ENCODE measurements at places on chromosomes 1 and 21.

DNA sequence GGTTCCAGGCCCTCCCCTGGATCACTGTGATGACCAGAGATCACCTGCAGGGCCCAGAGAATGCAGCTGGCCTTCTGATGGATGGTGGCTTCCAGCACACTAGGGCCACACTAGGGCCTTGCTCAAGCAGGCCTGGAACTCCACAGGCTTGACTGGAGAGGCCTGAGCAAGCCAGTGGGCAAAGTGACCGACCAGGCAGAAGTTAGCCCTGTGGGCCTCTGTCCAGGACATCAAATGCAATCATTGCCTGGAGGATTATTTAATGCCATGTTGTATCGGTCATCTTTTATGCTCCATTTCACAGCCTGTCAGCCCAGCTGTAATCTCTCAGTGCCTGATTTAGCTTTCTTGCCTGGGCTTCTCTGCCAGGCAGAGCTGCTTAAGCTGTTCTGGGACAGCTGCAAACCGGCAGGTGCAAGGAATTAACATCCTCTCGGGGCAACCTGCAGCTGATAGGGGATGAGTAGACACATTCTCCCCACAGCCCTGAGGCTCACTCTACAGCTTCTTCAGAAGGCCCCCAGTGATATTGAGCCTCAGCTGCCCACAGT, 17.7 kb downstream of the NENF start:
- no peak for DNase-seq

GRCh38 chr1:82108843-82109242, 308.1 kb downstream of the ADGRL2 start:
- DNase-seq: no peak

GRCh38 chr21:44980562-44981489, 41.0 kb downstream of the SLX9 start:
- DNase-seq: no peak

- DNase-seq: no peak
Observed at GRCh38 chr1:37131281-37131680, 97.0 kb upstream of the GRIK3 start.

DNA sequence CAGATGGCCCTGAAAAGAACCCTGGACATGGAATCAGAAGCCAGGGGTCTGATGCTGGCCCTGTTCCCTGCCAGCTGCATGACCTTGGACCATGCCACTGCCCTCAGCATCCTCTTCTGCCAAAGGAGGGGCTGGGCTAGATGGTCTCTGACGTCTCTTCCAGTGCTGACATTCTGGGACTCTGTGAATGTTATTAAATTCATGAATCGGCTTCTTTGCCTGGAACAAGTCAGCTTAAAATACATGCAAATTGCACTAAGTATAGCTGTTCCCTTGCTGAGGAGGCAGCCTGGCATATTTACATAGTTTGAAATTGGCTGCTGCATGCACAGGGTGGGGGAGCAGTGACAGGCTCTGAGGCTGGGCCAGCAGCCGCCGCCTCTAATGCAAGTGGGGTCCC, 23.8 kb downstream of the KCNA2 start:
- no peak for DNase-seq

DNA sequence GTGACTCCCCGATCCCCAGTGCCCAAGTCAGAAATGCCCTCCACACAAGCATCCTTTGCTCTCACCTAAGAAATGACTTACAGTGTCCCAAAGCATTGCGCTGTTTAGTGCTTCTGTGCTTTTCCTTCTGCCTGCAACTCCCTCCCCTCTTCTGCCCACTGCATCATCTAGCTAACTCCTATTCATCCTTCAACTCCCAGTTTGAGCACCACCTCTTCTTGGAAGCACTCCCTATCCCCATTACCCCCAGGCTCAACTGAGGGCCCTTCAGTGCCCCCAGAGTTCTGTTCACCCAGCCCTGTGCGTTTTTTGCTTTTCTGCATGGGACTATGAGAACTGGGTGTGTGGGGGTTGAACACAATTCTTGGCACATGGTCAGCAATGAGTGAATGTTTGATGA, 10.0 kb downstream of the KCNQ4 start:
- no peak for DNase-seq

- peak; percentile 18 for DNase-seq
Observed at GRCh38 chr1:12040457-12041051, 21.3 kb downstream of the MIIP start.

GRCh38 chr21:36291509-36291908, 28.5 kb upstream of the MORC3 start:
- DNase-seq: no peak

DNA sequence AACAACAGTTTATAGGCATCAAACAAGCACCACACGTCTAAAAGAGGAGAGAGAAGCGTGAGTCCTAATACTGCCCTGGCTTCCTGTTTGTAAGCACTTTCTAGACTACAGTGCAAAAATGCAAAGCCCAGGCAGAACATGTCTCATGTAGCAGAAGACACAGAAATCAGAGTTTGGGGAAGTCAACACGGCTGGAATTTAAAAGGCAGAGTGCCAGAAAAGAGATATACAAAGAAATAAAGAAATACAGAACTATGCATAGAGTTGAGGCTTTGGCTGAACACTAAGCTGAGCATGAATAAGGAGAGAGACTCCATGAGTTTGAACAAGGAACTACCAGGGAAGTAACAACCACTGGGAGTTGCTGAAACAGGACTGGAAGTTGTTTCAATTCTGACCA, 566.6 kb upstream of the NR5A2 start:
- DNase-seq: no peak

- DNase-seq: no peak
Observed at GRCh38 chr1:201294876-201295275, 11.6 kb downstream of the PKP1 start.

DNA sequence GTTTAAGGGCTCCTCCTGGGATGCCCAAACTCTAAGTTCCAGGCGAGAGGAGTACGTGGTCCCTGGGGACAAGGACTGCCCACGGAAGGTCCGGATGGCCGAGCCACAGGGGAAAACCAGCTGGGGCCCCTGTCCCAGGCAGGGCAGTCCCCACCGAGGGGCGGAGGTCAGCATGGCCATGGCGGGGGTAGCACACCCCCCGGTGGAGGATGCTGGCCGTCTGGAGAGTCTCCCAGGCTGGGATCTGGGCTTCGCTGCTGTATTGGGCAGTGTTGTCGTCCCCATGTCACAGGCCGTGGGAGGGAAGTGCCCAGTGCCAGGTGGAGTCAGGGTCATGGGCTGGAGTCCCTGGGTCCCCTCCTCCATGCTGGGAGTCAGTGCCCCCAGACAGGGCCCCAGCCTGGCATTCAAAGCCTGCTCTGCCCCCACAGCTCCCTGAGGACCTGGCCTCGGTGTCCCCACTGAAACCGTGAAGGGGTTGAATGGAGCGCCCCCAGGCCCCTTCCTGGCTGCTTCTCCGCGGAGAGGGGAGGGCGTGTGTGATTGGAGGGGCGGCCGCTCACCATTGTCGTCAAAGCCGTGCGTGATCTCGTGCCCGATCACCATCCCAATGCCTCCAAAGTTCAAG, 6.8 kb downstream of the PRXL2B start:
- no peak for DNase-seq

GRCh38 chr1:70487910-70488665, 77.0 kb downstream of the CTH start:
- no peak for DNase-seq

GRCh38 chr1:35935442-35936388, 4.8 kb downstream of the AGO3 start:
- no peak for DNase-seq

DNA sequence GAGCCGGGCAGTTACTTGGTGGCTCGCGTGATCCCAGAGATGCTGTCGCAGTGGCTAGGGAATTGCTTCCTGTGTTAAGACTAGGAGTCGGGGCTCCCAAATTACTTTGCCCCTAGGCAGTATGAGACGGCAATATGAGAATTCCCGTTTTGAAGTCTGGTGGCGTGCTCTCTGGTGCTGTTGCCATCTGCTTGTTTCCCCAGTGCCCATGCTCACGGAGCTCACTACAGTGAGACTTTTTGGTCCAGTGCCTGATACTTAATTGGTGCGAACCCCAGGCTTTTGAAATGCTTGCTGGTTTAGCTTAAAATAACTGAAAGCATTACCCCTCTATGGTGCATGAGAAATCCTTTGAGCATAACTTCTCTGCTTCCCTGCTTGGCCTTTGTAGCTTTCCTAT, 22.3 kb downstream of the AGT start:
- DNase-seq: no peak

DNA sequence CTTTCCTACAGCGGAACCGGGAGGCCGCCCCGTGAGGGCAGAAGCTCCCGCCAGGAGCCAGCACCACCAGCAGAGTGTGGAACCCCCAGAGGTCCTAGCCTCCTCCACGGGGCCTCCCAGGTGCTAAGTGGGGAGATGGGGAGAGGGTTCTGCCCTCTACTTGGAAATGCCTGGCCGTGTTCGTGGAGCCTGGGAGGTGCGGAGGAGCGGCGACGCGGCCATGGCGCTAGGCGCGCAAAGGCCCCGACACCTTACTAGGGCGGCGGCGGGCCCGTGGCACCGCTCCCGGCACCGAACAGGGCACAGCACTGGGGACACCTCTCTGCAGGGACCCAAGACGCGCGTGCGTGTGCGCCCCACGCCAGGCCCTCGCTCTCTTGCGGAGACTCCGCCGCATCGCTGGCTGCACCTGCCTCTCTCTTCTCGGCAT, 1.3 kb upstream of the CACNA1E start:
- DNase-seq: no peak

DNA sequence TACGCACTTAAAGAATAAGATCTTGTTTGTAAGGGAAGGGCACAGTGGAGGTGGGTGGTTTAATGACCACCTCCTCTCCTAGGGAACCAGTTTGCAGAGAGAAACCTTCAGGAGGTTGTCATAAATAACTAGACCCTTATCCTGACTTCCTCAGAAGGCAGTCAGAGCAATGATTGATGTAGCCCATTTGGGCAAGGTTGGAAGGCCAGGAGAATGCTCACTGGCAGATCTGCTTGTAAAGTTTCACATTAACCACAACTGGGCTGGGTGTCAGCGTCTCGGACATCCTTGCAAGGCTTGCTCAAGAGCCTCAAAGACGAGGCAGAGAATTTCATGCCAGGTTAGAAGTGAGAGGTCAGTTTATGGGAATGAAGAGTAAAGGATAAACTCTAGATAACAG, 87.6 kb upstream of the TRABD2B start:
- no peak for DNase-seq

DNA sequence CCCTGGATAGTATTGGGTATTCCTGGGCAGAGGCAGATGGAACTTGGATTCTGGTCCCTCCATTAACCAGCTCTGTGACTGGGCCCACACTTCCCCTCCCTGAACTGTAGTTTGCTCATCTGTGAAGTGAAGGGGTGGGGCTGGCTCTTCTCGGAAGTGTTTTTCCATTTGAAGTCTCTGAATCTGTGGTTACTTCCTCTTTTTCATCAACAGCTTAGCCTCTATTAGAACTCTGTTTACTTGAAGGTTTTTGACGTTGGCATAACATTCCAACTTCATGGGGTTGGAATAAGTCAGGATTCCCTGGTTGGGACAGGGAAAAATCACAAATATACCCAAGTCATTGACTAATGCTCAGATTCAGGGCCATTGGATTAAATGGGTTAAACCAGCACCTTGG, 3.6 kb downstream of the KIAA0040 start:
- DNase-seq: no peak

DNA sequence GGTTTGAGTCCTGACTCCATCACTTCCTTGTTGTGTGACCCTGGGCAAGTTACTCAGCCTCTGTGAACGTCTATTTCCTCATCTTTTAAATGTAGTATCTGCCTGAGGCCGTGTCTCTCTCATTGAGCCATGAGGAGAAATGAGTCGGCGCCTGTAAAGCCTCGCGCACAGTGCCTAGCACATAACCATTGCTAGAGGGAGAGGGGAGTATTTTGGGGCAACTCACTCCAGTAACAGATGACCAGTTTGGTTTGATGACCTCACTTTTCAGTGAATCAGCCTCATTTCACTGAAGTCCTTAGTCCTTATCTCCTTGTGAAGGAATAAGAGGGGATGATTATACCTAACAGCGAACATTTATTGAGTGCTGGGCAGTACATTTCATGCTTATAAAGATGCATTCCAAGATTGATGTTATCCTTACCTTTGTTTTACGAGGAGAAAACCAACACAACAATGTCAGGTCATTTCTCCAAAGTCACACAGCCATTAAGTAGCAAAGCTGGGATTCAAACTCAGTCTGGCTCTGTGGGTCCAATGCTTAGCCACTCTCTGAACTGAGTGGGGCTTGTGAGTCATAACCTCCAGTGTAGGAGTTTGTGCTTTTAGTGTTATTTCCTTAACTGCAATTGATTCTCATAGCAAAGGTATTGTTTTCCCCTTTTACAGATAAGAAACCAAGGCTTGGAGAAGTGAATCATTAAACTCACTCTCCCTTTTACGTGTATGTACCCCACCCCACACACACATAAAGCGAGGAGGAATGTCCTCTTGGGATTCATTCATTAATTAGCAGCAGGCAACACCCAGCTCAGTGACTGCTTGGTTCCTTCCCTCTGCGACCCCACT, 25.9 kb downstream of the KCNC4 start:
- DNase-seq: peak; percentile 83

- DNase-seq: no peak
Observed at GRCh38 chr1:75503221-75503974, 107.5 kb downstream of the SLC44A5 start.

GRCh38 chr21:28554660-28555475, 437.8 kb downstream of the LTN1 start:
- no peak for DNase-seq
